ENCODE measurements at places on chromosomes 3 and 15. TPM values are rescaled to one million over a fixed set of nuclear protein-coding genes. Genes with fewer than 3 reads are reported as not detected.

Gene FANCD2
- 60.8 TPM for total RNA-seq

GRCh38 chr15:41340189-41340695 lies 7.6 kb downstream of the NUSAP1 start:
- no peak for DNase-seq

DNA sequence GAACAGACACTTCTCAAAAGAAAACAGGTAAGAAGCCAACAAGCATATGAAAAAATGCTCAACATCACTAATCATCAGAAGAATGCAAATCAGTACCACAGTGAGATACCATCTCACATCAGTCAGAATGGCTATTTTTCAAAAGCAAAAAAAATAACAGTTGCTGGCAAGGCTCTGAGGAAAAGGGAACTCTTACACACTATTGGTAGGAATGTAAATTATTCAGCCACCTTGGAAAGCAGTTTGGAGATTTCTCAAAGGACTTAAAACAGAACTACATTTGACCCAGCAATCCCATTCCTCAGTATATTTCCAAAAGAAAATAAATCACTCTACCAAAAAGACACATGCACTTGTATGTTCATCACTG lies 95.6 kb downstream of the APBA2 start:
- DNase-seq: no peak

DNA sequence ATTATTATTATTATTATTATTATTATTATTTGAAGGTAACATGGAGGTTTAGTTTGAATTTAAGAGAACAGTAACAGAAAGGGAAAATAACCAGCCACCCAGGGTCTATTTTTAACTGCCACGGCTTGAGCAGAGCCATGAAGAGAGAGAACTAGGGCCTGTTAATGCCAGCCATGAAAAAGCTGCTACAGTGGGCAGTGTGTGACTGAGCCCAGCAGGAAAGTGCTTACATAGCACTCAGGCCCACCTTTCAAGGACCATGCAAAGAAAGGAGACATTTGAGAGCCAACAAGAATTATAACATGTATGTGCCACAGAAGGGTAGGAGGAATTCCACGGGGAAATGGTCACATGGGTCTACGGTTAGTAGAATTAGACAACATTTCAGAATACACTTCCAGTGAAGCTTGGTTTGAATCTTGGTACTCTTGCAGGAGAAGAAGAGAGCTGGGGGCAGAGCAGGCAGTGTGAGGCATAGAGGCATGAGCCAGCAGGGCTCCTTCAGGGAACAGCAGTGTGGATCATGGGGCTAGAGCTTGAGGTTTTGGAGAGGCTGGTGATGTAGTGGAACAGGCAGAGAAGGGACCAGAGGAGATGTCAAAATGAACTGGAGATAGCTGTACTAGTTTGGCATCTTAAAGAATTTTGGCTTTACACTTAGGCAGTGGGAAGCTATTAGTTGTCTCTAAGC lies 140.7 kb downstream of the CMSS1 start:
- no peak for DNase-seq

GRCh38 chr15:40501487-40501886 lies 30.7 kb downstream of the CHST14 start:
- DNase-seq: no peak

- DNase-seq: no peak
Measured at GRCh38 chr3:10524270-10524669, 18.9 kb upstream of the ATP2B2 start.
